Esophagus squamous epithelium (tissue), 5 donors: ENCODE measurements at places on chromosomes 11 and 22.

GRCh38 chr11:7261578-7261977, 9.9 kb downstream of the SYT9 start:
- DNase-seq: no peak

- DNase-seq: no peak
Observed at GRCh38 chr22:23128269-23129108, 13.3 kb downstream of the RSPH14 start.

DNA sequence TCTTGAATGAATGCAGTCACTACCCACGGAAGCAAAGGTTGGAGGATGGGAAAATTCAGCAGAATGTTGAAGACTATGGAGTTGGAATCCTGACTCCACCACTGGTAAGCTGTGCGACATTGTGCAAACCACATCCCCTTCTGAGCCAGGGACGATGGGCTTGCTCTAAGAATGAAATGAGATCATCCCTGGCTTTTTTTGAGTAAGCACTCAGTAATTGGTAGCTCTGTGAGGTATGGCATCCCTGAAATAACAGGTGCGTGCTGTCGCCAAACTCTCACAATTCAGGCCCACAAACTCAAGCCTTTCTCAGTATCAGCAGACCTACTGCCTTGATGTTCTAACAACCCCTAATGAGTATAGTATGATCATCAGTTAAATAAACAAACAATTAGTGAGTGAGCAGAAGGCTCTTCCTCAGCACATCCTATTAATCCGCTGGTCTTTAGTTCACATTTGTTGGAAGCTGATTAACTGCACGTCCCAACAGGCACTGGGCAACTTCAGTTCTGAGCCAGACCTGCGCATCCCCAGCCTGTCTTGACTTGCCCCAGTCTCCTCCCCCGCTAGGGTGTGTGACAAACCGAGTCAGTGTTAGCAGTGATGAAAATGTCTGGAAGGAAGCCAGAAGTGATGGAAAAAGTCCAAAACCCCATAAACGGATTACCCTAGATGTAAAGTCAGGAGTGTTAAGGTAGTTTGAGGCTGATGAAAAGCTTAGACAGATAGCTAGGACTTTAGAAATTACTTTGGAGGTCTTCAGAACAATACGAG, 235.5 kb downstream of the GRIK4 start:
- no peak for DNase-seq

DNA sequence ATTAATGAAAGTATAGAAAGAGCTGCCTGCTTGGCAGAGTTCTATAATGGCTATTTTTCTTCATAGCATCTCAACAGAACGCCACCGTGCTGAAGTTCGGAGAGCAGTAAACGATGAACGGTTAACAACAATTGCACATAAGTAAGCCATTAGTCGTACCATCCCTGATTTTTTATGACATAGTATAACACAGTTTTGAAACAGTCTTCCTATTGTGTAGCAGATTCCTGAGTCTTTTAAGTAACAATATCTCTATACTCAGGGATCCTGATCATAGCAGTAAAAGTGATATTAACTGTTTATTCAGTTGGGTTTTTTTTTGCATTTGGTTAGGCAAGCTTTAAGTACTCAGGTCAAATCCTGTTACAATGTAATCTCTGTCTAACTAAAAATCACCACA, 8.4 kb downstream of the EMSY start:
- no peak for DNase-seq

DNA sequence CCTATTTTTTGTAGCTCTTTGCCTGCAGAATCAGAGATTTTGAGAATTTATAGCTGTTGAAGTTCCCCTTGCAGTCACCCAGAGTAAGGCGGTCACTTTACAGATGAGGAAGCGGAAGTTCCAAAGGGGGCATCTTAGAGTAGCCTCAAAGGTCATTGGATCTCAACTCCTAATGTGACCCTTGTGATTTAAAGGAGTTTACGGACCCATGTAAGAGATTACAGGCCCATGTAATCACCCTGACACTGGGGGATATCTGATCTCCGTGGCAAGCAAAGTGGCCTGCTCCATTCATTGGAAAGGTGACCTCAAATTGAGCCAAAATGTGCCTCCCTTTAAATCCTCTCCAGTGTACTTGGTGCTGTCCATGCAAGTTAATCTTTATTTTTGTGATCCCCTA, 15.7 kb downstream of the P2RX3 start:
- no peak for DNase-seq

GRCh38 chr11:71170624-71171423, 81.6 kb downstream of the SHANK2 start:
- DNase-seq: no peak

- DNase-seq: no peak
Observed at GRCh38 chr11:74730571-74731260, 510 bp downstream of the CHRDL2 start.

GRCh38 chr11:127223026-127223425, 222.5 kb upstream of the KIRREL3 start:
- no peak for DNase-seq

DNA sequence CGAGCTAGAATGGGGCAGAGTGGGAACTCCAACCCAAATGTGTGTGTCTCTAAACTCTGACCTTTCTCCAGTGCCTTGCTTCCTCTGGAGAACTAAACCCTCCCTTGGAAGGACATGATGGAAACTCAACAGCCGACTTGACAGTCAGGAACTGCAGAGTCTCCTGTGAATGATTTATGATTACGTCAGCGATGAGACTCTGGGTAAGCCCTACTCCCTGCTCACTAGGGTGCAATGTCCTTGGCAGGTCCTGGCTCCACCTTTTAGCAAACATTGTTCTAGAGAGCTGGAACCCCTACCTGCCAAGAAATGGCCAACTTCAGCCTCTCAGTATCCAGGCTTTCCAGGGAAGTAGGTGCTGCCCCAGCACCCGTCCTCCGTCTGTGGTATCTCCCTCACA, 96.1 kb upstream of the CD82 start:
- DNase-seq: no peak

DNA sequence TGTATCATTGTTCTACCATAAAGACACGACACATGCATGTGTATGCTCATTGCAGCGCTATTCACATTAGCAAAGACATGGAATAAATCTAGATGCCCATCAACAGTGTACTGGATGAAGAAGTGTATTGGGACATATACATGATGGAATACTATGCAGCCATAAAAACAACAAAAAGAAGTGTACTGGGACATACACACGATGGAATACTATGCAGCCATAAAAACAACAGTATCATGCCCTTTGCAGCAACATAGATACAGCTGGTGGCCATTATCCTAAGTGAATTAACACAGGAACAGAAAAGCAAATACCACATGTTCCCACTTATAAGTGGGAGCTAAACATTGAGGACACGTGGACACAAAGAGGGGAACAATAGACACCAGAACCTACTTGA, 22.7 kb downstream of the ARL14EP start:
- DNase-seq: no peak

GRCh38 chr11:114846416-114846791, 168.1 kb downstream of the NXPE2 start:
- no peak for DNase-seq

- no peak for DNase-seq
Observed at GRCh38 chr11:83034673-83035014, 37.1 kb downstream of the RAB30 start.

GRCh38 chr22:42937164-42937843, 77.6 kb downstream of the PACSIN2 start:
- no peak for DNase-seq

- no peak for DNase-seq
Observed at GRCh38 chr11:108048269-108048668, 39.6 kb downstream of the CUL5 start.

GRCh38 chr22:36097880-36098279, 62.7 kb downstream of the APOL3 start:
- no peak for DNase-seq

DNA sequence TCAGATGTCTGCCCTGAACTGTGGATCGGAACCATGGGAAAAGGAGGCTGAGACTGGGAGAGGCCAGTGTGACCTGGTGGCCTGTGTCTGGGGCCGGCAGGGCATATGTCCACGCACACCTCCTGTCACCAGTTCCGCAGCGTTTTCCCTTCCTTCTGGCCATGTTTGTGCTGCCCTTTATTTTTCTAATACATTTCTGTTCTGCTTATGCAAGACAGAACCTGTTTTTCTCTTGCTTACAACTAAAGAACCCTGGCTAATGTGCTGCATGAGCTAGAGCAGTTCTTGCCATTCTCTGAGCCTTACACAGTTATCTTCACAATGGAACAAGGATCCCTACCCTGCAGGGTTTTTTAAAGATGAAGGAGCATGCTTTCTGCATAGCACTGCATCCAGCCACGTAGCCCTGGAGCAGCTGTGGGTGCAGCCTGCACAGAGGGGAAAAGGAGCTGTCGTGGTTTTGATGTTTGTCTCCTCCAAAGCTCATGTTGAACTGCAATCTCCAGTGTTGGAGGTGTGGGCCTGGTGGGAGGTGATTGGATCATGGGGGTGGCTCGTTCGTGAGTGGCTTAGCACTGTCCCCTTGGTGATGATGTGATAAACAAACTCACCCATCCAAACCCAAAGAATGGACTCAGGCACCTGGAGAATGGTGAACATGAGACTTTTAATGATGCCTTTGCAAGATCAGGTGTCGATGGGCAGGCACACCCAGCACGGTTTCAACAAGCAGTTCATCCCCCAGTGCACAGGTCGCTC, 84.8 kb upstream of the SHANK2 start:
- DNase-seq: no peak

DNA sequence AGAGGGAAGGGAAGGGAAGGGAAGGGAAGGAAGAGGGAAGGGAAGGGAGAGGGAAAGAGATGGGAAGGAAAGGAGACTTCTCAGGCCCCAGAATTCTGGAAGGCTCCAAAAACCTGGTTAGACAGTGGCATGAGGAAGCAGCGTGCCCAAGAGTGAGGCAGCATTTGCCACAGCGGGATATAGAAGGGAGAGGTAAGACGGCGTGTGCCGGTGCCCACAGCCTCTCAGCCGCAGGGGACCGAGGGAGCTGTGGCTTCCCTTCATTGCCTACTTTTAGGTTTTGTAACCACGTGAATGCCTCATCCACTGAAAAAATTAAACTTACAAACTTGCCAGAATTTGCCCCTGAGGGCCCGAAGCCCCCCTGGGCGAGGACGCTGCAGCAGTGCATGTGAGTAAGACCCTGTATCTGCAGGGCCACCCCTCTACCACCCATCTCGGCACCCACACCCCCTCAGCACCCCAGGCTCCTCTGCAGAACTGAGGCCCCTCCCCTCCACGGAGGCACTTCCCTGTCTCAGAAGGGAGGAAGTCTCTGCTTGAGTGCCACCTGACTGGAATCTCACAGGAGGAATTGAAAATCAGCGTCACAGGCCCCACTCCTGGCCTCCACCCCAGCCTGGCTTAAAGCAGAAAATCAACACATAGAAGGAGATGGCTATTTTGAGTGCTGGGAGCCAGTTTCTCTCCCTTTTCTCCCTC, 58.1 kb downstream of the LINC01488 start:
- no peak for DNase-seq

- no peak for DNase-seq
Observed at GRCh38 chr11:45193695-45194094, 47.3 kb downstream of the PRDM11 start.

DNA sequence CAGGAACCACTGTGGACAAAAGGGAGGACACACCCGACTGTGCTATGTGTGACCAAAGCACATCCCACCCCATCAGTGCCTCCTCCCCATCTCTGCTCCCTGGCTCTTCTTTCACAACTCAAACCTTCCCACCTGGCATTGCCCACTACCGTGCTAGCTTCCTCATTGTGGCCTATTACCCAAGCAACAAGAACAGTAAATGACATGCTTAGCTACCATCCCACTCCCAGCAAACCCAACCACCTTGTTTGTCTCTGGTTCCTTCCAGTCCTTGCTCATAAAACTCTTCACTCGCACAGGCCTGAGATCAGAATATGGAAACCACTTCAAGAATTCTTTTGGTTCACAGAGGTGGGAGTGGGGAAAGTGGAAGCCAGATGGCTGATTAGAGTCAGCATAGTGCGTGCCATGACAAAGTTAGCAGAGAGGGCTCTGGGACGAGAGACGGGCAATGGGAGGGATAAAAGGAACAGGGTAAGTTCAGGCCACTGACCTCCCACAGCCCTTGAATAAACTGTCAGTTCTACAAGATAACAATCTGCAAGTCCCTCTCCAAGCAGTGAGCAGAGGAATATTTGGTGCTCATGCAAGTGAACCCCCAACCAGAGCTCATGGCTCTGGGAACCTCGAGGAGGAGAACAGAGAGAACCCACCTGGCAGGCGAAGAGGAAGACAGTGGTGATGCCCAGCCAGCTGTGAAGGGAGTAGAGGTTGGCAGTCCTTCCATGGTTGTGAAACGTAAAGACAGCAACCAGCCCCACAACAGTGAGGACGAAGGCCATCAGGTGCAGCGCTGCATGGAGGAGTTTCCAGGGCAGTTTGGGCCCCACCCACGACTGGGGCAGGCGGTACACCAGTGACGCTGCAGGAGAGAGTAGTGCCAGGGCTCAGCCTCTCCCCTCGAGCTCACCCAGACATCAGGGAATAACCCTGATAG, 8.3 kb downstream of the CYB561A3 start:
- no peak for DNase-seq

- no peak for DNase-seq
Observed at GRCh38 chr11:124900464-124900863, 2.8 kb upstream of the ROBO4 start.

- no peak for DNase-seq
Observed at GRCh38 chr11:57650739-57651090, 1.0 kb upstream of the YPEL4 start.

- no peak for DNase-seq
Observed at GRCh38 chr11:106011481-106011880, 10.6 kb downstream of the MSANTD4 start.

- no peak for DNase-seq
Observed at GRCh38 chr11:99015634-99016454, 4.9 kb upstream of the CNTN5 start.

- no peak for DNase-seq
Observed at GRCh38 chr11:106105986-106106385, 28.5 kb downstream of the AASDHPPT start.

DNA sequence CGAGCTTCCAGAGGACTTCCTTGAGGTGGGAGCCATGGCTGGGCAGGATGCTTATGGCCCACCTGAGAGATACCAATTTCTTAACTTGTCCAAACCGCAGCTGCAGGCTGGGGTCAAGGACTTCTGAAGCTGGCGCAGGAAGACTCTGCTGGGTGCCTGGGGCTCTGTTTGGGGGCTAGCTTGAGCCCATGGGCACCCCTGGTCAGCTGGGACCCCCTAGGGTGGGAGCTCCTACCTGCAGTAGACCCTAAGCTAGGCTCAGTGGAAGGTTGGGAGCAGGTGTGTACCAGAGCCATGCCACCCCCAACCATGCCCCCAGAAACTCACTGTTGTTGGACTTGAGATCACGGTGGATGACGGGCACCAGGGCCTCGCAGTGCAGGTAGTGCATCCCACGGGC, 1.3 kb downstream of the MAP3K11 start:
- no peak for DNase-seq

DNA sequence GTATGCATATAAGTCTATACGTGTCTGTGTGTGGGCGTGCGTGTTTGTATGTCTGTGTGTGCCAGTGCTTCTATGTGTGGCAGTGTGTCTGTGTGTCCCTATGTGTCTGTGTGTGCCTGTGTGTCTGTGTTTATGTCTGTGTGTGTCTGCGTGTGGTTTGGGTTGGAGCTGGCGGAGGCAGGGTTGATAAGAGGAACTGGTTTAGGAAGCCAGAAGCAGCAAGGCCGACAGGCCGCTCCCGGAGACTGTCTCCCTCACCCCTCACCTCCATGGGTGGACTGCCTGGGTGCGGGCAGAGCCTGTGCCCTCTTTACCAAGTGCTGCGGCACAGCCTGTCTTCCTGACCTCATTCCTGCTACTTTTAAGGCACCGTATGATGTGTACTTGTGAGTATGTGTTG, 327.1 kb upstream of the B3GAT1 start:
- no peak for DNase-seq
